Adipocyte (in vitro differentiated cells): ENCODE measurements at places on chromosomes 16 and 17.

- DNase-seq = no peak
These were observed 150.0 kb downstream of the NPIPB11 start for GRCh38 chr16:29256501-29256981.

DNA sequence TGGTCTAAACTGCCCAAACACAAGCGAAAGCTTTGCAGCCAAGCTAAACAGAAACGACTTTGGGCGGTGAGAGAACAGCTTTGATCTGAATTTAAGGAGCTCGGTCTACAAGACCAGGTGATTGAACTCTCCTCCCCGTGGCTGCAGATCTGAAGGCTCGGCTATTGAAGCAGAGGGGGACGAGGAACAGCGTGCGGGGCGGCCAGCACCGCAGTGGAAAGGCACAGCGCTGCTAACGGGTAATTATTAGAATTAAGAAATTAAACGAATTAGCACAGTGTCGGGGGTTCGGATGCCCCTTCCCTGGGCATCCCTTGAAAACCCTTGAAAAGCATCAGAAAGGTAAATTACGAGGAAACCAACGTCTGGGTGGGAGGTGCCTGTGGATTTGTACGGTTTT is 431 bp downstream of the TEKT3 start:
- DNase-seq = no peak

DNA sequence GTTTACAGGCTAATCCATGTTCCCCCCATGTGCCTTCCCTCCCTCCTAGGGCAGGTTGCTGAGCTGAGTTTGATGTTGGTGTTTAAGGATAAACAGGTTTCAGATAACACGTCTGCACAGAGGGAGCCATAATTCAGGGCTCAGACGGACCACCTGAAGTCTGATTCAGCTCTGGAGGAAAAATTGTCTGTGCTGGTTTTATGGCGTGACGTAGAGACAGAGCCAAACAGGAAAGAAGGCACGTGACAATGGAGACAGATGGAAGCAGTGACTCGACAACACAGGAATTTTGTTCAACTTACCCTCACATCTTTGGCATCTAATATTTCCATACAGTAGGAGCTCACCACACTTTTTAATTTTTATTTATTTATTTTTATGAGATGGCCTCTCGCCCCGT is 10.7 kb upstream of the USP10 start:
- DNase-seq = peak; percentile 74

DNA sequence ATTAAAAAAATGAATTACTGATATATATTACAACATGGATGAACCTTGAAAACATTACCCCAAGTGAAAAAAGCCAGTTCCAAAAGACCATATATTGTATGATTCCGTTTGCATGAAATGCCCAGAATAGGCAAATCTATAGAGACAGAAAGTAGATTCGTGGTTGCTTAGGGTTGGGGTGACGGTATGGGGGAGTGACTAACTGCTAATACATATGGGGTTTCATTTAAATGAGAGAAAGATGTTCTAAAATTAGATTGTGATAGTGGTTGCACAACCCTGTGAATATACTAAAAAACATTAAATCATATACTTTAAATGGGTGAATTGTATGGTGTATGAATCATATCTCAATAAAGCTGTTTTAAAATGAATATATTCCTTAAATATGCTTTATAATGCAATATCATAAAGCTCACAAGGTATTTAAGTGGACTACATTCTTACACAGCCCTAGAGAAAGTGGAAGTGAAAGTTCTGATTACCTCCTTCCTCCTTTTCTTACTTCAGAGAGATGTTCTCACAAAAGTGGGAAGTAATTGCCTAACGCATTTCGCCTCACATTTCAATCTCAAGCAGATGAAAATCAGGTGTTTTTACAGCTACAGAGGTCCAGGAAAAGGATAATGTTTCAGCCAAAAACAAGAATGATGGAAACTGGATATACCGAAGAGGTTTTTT is 142.7 kb upstream of the GNAO1 start:
- no peak for DNase-seq

GRCh38 chr17:74527756-74528155 is 3.5 kb downstream of the CD300LB start:
- no peak for DNase-seq

DNA sequence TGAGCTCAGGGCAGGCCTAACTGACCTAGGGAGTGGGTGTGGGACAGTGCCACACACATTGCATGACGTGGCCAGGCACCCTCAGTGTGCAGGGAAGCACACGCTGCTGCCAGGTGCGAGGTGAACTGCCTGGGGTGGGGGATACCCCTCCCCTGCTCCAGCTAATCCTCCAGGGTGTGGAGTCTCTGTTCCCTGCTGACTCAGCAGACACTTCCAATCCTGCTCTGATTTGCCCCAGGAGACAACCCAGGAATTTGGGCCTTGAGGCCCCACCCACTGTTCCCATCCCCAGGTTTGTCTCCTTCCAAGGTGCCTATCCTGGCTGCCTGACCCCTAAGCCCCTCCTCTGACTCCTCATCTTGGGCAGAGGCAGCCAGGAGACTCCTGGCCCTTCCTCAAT is 10.7 kb downstream of the DLX3 start:
- no peak for DNase-seq

DNA sequence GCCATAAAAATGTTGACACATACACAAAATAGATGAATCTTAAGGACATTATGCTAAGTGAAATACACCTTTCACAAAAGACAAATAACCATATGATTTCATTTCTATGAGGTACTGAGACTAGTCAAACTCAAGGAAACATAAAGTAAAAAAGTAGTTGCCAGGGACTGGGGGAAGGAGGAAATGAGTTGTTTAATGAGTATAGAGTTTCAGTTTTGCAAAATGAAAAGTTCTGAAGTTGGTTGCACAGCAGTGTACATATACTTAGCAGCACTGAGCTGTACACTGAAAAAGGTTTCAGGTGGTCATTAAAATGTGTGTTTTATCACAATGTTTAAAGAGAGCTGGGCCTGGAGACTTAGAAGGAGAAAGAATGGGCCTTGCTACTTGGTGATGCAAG is 4.7 kb upstream of the SLC13A2 start:
- no peak for DNase-seq

GRCh38 chr17:82385559-82386254 is 14.1 kb downstream of the UTS2R start:
- no peak for DNase-seq

- DNase-seq = peak; percentile 85
These were observed 118.1 kb downstream of the HIC1 start for GRCh38 chr17:2172999-2173398.

GRCh38 chr17:69596141-69596540 is 181.6 kb downstream of the MAP2K6 start:
- DNase-seq = no peak

- no peak for DNase-seq
These were observed 8.7 kb downstream of the POLR2C start for GRCh38 chr16:57471209-57471608.

GRCh38 chr17:79776376-79777119 is 1.4 kb upstream of the CBX2 start:
- DNase-seq = no peak

- peak; percentile 35 for DNase-seq
These were observed at the start of gene MEIOC for GRCh38 chr17:44655983-44656710. Gene MEIOC, plus strand, starts transcription at chr17:44656468. Its CDS starts 146 bp downstream, at chr17:44656614.

DNA sequence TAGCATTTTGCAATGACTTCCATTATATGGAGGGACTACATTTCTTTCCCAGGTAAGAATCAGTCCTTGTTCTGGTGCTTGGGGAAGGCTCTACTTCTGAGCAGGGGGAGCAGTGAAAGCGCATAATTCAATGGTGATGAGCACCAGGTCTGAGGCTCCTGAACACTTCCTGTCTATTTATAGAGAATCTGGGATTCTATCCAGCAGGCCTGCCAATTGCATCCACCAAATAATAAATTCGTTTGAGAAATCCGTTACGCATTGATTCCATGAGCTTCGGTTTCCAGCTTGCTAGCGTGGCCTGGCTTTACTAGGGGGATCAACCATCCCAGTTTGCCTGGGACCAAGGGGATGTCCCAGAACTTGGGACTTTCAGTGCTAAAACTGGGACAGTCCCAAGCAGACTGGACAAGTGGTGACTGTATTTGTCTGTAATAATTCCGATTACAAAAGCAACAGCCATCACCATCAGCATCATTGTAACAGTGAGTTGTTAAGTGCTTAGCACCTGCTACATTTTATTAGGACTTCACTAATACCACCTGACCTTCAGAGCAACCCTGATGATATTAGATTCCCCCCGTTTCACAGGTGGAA is 349.9 kb downstream of the MAF start:
- no peak for DNase-seq

- DNase-seq = no peak
These were observed 15.0 kb downstream of the SLC7A5 start for GRCh38 chr16:87854053-87854906.

- DNase-seq = no peak
These were observed 21.4 kb upstream of the CACNG3 start for GRCh38 chr16:24234737-24235136.

DNA sequence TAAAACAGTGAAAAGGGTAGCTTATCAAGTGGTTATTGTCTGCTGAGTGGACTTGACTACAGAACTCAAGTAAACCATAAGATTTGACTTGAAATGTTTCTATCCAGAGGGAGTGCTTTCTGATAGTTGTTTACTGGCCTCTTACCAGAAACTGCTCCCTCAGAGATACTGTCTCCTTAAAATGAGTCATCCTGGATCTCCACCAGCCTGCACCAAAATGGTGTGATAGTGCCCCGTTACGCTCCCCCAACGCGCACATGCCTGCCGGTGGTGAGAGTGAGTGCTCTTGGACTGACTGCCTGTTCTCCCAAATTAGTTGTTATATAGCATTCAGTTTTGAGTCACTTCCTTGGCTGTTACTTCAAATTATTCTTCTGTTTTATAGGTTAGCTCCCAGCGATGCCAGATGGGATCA is 22.9 kb downstream of the PRCD start:
- DNase-seq = peak; percentile 73

- no peak for DNase-seq
These were observed 5.3 kb upstream of the RPRML start for GRCh38 chr17:46984341-46984740.

- DNase-seq = no peak
These were observed 413.4 kb downstream of the CDH13 start for GRCh38 chr16:83040174-83040573.

DNA sequence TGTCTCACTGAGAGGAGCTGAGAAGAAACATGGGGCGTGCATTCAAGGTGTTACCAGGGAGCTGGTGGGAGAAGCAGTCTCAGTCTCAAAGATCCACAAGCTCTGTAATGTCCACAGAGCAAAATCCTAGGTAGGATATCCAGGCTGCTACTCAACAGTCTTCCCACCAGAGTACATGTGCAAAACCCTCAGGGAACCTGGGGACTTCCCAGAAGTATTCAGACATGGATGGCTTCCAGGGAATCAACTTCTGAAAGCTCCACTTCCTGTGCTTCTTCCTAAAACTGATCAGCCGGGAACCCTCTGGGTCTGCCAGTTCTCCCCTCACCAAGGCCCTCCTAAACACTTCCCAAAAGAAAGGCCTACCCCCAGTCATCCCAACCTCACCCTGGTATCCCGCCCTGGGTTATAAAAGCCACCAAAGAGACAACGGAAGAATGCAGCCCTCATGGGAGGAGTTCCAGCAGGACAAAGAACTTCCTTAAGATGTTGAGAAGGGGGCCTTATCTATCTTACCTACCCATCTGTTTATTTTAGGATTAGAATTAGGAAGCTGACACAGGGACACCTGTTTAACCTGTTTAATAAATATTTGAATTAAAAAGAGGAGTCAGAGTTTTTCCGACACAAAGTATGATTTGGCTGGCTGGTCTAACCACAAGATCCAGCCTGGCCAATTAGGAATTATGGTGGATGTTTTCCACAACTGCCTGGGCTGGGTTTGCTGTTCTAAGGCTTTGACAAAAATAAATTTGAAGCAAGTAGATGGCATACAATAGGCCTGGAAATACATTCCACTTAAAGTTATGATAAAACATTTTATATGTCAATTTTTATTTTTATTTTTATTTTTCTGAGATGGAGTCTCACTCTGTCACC is 37.0 kb downstream of the CUEDC1 start:
- peak; percentile 49 for DNase-seq

DNA sequence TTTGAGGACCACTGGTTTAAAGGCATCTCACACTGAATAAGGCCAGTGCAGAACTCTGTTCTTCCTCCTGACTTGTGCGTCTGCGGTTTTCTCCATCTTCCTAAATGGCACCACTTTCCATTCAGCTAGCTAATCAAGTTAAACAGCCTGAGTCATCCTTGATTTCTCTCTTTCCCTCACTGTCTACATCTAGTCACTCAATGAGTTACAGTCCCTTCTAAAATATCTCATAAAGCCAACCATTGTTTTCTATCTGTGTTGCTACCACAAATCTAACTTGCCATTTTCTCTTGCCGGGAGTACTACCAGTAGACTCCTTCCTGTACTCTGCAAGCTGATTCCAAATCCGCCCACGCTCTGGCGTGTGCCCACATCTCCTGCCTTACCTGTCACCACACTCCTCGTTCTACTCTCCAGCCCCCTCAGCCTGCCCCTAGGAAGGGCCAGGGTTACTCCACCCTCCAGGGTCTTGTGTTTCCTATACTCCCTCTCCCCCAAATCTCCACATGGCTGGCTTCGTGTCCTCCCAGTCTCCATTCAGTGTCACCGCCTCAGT is 324.5 kb downstream of the SNX29 start:
- DNase-seq = no peak

GRCh38 chr17:75897160-75898019 is 639 bp upstream of the TRIM65 start:
- no peak for DNase-seq

GRCh38 chr16:52439171-52439701 is 107.7 kb downstream of the TOX3 start:
- no peak for DNase-seq

- no peak for DNase-seq
These were observed 47.1 kb downstream of the TVP23C start for GRCh38 chr17:15516150-15516549.

DNA sequence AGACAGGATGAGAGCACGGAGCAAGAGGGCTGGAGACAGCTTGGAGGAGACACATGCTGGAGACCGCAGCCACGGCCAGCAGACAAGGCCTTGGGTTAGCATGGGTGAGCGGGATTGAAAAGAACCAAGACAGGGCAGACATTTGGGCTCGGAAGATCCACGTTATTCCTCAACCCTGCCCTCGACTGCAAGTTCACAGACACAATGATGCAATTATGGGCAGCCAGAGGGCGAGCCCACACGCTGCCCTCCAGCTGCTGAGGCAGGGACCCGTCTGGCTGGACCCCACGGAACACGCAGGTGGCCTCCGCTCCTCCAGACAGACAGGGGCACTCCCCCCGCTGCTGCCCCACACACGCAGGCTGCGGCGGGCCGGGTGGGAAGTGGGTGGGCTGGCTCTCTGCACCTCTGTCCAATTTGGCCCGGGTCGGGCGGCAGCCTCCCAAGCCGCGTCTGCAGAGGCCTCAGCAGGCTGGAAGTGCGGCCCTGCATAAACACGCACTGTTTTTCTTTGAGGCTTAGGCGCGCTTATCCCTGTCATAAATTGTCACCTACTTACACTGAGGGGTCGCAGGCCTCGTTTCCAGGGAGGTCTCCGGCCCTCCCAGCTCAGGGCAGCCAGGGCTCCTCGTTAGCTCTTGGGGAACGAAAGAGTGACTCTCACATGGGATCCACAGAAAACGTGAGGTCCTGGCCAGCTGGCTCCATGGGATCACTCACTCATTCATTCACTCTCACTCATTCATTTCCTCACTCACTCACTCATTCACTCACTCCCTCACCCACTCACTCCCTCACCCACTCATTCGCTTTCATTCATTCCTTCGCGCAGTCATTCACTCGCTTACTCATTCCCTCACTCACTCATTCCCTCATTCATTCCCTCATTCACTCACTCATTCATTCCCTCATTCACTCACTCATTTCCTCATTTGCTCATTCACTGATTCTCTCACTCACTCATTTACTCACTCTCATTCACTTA is 303.9 kb downstream of the C16orf95 start:
- DNase-seq = no peak
